Inflammatory macrophage treated with lipopolysaccharide for 4 hours (primary cell): ENCODE measurements at places on chromosomes 1 and 21.

DNA sequence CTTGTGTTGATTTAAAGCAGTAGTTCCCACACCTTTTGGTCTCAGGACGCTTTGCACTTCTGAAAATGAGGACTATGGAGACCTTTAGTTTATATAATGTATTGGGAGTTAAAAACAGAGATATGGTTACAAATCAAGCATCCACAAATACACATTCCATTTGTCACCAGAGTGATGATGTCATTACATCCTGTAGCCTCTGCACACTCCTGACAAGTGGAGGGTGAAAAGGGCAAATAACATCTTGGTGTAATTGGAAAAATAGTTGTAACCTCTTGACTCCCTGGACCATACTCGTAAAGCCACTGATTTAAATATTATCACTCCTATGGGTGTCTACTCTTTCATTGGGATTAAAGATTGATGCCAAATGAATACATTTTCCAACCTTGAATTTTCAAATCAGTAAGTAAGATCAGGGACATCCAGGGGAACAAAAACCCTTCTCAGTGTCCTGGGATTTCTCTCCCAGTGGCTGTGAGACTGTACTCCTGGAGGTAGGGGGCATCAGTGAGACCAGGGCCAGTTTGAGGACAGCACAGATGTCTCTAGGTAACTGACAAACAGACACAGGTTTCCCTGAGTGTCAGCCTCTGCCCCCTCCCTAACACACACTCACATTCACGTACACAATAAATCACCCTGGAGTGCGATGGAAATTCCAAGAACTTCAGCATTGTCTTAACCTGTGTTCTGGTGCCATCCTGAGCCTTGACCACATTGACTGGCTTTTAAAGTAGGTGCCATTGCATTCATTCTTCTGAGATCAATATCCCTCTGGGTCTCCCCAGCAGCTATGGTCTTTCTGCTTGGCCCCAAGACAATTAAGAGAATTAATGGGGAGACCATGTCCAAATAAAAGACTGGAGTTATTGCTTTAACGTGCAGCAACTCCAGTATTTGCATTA is 63.0 kb downstream of the NR5A2 start:
- DNase-seq, result no peak

DNA sequence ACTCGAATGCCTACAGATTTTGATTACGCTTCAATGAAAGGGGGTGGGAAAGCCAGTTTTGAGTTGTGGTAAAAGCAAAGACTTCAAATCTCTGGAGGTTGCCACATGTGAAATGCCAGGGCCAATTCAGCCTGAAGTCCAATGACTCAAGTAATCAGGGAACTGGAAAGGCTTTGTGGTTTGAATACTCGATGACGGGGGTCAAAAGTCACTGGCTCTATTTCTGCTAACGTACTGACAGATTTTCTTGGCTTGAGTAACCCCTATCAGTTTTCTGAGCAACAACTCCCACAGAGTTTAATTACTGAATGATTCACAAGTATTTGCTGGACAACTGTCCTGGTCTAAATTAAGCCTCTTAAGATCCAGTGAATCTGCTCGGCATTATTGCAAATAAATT is 152.2 kb downstream of the SIPA1L2 start:
- peak; percentile 44 for DNase-seq

- DNase-seq, result no peak
Measured at GRCh38 chr1:2787163-2787911, 14.2 kb downstream of the TTC34 start.

DNA sequence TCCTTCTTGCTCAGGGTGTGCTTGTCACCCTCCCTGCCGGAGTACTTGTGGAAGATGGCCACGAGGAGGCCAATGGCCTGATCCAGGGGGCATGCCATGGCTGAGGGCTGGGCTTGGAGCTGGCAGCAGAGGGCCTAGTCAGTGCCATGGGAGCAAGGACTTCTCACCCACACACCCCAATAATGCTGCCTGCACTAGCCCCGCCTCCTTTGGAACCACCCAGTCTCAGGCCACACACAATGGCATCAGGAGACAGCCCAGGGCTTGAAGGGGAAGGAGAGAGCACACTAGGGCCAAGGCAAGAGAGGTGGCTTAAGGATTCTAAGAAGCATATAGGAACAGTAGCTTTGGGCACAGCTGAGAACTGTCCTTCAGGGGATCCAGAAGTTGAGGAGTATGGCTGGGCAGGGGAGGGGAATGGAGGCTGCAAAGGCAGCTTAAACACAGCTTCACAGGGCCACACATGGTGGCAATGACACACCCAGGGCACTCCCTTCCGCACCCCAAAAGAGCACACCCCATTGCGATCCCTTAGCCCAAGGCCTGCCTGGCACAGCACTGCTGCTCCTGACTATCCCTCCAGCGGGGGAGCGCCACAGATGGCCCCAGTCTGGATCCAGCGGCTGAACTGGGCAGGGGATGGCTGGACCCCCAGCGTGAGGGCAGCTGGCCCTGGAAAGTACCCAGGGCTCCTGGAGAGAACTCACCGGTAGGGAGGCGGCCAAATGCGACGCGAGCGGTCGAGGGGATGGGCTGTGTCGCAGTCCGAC is at the start of gene S100A6:
Gene S100A6 (minus strand): TSS at position 750 of the 770 bp plus-strand sequence. CDS start 652 bp downstream, at position 98.
- peak; percentile 73 for DNase-seq

DNA sequence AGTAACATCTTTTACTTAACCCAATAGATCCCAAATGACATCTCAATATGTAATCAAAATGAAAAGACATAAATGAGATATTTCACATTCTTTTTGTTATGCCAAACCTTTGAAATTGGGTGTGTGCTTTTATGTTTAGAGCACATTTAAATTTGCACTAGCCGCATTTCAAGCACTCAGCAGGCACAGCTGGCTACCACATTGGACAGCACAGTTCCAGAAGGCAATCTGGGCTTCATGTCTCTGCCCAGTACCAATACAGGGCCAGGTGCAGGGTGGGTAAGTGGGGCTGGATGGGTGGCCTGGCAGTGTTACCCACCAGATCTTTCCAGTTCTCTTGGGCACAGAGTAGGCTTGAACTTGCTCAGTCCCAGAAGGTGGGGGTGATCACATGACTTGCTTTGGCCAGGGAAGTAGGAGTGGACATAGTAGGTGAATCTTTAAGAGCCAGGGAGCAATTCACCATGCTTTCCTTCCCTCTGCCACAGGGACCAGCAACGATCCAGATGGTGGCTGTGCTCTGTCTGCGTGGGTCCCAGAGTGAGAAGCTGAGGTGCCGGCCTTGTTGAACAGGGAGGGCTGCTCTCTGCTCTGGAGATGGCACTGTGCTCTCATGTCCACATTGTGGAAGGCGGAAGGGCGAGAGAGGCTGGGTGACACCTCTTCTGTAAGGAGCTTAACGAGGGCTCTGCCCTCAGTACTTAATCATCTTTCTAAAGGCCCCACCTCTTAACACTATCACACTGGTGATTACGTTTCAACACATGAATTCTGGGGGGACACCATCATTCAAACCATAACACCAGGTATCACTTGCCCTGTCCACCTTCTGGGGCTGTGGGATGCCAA is 261.4 kb downstream of the GRIK3 start:
- no peak for DNase-seq

GRCh38 chr1:91123773-91124172 is 101.9 kb upstream of the ZNF644 start:
- no peak for DNase-seq

GRCh38 chr1:110483308-110483685 is 32.3 kb downstream of the PROK1 start:
- DNase-seq, result no peak

DNA sequence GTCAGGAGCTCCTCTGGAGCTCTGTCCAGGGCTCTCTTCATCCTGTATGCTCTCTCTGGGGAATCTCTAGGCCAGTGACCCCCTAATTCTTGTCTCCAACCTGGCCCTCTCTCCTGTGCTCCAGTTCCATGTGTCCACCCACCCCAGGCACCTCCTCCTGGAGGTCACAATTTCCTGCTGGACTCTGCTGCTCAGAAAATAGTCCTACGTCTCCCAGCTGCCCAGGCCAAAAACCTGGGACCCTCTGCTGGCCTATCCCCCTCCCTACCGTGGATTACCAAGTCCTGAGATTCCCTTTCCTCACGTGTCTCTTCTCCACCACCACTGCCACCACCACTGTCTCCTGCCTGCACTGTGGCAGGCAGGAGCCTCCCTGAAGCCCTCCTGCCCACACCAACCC is 11.7 kb downstream of the NES start:
- no peak for DNase-seq

GRCh38 chr1:115838431-115839028 is 2.4 kb downstream of the NHLH2 start:
- DNase-seq, result no peak
